Activated B cell treated with CpG ODN at 0.5 μM for 24 hours (primary cell): ENCODE measurements at places on chromosomes 13 and 19. TPM values are rescaled to one million over a fixed set of nuclear protein-coding genes. Genes with fewer than 3 reads are reported as not detected.
A peak's percentile ranks its signal among the peaks of the same experiment; 100 is the strongest.

DNA sequence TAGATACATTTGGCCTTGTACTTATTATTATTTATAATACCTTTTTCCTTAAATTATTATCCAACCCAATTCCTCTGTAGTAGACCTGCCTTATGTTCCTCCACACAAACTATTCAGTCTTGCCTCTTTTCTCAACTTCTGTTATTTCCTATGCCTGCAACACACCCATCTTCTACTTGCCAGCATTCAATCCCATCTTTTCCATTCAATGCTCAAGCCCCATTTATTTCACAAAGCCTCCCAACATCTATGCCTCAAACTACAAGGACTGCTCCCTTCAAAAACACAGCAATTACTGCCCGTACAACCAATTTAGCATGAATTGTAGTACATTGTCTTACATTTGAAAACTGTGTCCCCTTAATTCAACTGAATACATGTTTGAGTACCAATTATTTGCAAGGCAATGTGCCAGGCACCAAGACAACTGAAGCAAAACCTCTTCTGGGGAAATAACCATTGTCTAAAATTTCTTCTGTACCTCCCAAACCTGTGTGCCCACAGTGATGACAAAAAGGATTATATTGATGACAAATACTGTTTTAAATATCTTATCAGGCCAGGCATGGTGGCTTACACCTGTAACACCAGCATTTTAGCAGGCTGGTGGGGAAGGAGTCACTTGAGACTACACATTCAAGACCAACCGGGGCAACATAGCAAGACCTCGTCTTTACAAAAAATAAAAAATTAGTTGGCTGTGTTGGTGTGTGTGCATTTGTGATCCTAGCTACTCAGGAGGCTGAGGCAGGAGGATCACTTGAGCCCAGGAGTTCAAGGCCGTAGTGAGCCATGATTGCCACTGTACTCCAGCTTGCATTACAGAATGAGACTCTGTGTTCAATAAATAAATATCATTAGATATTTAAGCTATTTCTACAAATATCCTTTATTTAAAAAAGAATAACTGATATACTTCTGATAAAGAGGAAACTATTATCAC lies 35.1 kb downstream of the ELF1 start:
- DNase-seq, result no peak

- DNase-seq, result no peak
Observed at GRCh38 chr19:16778796-16779411, 50.3 kb upstream of the SIN3B start.

DNA sequence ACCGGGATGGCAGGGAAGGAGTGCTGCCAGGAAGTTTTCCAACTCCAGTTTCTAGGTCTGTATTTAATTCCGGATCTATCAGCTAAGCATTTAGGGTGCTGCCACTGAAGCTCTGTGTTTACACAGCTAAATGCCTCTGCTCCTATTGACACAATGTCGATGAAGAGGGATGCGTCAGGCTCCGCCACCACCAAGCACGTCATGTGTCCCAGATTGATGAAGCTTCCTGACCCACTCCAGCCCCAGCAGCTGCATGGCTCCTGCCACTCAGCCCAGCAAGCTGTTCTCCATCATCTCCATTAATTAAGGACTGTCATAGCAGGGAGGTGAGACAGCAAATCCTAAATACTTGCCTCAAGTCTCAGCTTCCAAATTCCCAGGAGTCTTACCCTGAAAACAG lies 435.2 kb upstream of the ZNF507 start:
- no peak for DNase-seq

DNA sequence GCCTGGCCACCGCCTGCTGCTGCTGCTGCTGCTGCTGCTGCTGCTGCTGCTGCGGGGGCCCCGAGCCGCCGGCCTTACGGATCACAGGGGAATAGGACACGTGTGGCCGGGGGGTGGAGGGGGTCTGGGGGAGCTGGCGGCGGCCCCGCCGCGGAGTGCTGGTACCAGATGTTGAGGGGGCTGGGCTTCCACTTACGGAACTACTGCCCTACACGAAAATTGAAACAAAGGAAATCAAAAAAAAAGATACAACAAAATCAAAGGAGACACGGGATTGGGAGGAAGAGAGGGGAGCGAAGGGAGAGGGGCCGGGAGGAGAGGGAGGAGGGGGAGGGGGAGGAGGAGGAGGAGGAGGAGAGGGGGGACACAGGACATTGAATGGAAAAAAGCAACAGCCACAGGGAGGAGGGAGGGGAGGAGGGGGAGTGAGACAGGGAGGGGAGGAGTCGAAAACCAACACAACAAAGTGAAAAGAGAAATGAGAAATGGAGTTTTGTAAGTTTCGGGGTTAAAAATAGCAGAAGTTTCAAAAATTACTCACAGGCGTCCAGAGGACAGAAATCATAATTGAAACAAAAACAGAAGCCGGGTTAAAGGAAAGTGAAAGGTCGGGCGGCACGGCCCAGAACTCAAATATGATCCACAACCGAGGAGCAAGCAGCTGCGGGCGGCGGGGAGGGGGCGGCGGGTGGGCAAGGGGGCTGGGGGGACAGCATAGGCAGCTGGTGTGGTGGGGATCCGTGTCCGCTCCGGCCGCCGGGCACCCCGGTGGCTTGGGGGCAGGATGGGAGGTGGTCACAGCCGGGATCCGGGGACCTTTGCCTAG lies 57.8 kb downstream of the IER2 start:
- peak; percentile 47 for DNase-seq

GRCh38 chr13:48678316-48678715 lies 24.6 kb downstream of the CYSLTR2 start:
- DNase-seq, result no peak

RFPL4AL1 gene
- not detected in 2 replicates for total RNA-seq

PLIN5 gene
- total RNA-seq, result 0.17 and 0.33 TPM in 2 replicates

EXOC3L2 gene
- total RNA-seq, result not detected in 2 replicates
